ENCODE measurements at places on chromosomes 5 and 9.

DNA sequence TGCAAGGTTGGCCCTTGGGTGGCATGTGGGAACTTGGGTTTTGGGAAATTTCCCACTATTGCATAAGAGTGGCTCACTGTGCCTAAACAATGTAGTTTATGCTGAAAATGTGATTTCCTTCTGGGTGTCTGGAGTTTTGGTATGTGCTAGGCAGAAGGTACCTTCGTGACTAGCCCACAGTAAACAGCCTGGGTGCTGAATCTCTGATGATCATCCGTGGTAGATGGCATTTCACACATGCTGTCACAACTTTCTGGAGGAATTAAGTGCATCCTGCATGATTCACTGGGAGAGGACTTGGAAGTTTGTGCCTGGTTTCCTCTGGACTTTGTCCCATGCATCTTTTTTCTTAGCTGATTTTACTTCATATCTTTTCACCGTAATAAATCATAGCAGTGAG is 64.5 kb downstream of the LNPEP start:
- DNase-seq = no peak

DNA sequence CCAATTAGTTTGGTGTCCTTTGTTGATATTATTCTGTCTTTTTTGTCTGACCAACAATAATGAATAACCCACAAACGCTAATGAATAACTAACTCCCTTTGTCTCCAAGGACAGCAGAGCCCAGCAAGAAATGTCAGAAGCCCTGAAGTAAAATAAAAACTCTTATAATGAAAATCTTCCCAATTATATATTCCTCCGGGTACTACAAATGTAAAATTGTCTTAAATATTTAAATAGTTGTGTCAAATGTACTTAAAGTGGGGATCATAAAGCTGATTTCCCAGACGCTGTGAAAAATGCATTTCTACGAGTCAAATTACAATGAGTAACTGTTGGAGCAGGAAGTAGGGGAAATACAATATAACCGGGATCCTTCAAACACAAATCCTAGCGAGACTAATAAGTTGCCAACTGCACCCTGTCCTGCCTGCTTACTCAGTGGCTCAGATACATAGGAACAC is 22.3 kb downstream of the GLIS3 start:
- DNase-seq = no peak

DNA sequence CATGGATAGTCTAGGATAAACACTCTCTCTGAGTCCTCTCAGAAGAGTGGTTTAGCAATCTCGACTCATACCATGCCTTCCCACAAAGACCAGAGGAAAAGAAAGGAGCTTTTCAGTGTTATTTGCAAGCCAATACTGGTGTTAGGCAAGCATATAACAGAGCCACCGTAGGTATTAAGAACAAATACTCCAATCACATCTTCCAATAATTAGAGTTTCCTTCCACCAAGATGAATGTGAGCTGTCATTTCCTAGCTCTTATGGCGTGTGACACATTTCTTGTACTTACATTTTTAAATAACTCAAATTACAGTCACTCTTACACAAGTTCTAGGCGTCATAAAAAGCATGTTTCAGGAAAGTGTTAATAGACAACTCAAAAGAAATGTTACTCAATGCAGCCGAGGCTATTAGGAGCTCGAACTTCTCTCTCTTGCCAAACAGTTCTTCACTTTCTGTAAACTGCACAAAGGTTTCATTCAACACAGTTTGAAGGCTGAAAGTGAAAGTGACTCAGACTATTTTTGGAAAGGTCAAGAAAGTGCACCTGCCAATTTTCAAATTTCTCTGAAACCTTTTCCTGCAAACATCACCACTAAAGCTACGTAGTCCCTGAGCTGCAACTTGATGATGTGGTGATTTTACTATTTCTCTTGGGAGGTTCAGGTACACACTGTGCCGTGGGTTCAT is 153.8 kb downstream of the AUH start:
- DNase-seq = no peak

DNA sequence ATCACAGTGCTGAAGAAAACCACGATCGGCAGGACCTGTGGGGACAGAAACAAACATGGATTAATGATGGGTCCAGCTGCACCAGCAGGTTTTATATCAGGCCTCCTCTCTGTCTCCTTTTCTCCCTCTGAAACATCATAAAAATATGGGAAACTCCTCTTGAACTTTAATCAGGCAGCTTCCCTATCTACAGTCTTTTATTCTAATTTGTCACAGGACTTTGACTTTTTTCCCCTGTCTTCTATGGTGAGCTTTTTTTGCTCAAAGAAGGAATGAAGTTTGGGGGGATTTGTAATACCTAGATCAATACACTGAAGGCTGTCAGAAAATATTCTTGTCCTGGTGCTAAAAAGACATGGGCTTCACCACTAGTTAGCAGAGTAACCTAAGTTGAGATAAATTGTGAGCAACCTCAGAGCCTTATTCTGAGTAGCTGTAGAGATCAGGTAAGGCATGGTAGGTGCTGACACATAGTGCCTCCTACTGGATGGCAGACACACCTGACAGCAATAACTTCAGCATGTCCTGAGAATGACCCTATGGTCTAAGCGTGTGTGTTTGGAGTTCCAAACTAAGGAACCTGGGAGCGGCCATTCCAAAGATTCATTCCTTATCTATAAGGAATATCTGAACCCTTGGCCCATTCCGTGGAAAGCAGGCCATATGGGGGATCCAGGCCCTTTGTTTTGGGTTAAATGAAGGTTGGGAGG is 46.2 kb downstream of the SLC28A3 start:
- DNase-seq = no peak

DNA sequence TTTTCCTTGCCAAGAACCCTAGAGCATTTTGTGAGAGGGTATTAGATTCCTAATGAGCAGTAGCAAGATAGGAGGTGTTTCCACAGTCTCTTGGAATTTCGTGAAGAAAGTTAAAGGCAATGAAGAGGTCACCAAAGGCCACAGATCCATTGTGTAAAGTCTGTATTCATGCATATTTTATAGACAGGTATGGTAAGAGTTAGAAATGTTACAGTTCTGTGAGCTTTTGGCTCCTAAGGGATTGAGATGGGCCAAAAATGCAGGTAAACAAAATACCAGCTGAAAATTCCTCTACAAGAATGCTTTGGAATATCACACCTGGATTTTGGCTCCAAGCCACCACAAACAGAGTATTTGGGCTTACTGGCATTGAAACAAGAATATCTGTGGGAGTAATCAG is 47.4 kb upstream of the FST start:
- DNase-seq = no peak

DNA sequence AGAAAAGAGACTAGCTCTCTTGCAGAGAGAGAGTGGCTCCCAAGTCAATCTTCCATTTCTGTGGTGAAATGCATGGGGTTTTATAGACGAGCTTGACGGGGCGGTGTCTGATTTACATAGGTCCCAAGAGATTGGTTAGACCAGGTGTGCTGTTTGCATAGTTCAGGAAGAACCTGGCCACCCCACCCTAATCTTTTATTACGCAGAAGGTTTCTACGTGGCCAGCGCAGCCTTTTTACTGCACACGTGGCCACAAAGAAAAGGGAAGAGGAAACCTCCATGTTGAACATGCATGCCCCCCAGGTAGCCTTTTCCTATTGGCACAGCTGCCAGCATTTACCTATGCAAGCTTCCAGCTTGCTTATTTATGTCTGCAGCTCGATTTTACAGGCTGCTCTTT is 92.1 kb downstream of the CAVIN4 start:
- DNase-seq = peak; percentile 13

DNA sequence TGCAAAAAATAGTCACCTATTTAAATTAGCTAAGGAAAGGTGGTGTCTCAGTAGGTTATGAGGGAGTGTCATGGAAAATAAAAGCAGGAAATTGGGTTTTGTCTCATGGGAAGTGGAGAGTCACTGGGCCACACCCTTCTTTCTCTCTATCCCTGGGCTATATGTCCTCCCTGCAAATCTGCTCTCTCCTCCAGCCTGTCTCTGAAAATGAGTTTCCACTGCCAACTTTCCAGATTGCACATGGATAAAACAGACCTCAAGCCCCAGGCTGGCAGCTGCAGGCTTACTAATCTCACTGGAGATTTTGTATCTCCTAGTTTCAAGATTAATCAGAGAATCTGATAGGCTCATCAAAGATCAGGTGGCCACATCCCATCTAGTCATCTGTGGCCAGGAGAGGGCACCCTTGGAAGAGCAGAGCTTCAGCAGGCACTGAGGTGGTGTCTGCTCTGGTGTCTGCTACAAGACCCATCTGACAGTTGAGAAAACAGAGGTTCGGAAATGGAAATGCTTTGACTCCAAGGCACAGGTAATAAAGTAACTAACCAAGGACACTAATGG is 178.9 kb downstream of the MSX2 start:
- no peak for DNase-seq

DNA sequence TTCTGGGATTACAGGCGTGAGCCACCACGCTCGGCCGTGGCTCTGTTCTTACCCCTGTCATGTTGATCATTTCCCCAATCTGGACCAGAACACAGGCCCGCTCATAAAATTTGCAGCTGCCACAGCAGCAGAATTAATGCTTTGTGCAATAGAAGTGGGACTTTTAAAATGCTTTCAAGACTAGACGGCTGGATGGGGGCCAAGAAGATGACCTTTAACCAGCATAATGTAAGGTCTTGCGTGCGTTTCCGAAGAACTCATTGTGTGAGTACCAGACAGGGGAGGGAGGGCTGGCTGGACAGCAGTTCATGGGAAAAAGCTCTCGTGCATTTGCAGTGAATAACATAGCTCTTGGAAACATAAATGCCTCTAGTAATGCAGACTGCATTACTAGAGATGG is 3.5 kb upstream of the WDR38 start:
- DNase-seq = no peak

DNA sequence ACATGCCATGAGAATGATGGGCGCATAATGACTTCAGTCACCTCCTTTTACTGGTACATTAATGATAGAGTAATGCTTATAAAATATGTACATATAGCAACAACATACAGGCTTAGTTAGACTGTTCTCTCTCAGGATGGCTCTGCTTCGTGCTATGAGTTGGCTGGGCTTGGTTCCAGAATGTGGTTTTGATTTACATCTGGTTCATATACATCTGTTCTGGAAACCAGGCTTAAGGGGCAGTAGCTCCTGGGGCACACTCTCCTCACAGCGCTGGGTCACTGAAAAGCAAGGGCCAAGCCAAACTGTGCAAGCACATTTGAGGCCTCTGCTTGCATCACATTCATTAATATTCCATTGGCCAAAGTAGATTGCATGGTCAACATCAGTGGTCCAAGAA is 44.9 kb downstream of the PCSK1 start:
- DNase-seq = no peak

DNA sequence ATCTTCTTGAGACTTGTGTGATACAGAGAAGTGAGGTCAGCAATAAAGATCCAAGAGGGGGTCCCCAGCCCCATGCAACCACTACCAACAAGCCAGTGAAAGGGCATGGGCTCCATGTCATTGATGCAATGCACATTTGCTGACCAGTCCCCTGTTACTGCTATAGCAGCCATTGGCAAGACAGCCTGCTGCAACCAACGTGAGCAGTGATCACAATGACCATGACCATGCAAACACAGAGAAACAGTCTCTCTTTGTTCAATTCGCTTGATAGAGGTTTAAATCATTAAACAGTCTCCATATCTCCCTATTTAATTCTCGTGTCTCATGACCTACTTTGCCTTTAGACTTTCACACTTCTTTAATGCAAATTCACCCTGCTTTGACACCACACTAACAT is 30.0 kb upstream of the FOXB2 start:
- DNase-seq = no peak

GRCh38 chr5:125205601-125206225 is 459.3 kb upstream of the ZNF608 start:
- no peak for DNase-seq

GRCh38 chr5:150750469-150750868 is 8.3 kb downstream of the DCTN4 start:
- DNase-seq = no peak

- no peak for DNase-seq
These were observed 46.2 kb upstream of the NKD2 start for GRCh38 chr5:962386-962785.

- DNase-seq = no peak
These were observed 126.4 kb downstream of the RGS3 start for GRCh38 chr9:113589890-113590289.

- no peak for DNase-seq
These were observed 17.5 kb downstream of the GOLPH3 start for GRCh38 chr5:32156635-32157034.

DNA sequence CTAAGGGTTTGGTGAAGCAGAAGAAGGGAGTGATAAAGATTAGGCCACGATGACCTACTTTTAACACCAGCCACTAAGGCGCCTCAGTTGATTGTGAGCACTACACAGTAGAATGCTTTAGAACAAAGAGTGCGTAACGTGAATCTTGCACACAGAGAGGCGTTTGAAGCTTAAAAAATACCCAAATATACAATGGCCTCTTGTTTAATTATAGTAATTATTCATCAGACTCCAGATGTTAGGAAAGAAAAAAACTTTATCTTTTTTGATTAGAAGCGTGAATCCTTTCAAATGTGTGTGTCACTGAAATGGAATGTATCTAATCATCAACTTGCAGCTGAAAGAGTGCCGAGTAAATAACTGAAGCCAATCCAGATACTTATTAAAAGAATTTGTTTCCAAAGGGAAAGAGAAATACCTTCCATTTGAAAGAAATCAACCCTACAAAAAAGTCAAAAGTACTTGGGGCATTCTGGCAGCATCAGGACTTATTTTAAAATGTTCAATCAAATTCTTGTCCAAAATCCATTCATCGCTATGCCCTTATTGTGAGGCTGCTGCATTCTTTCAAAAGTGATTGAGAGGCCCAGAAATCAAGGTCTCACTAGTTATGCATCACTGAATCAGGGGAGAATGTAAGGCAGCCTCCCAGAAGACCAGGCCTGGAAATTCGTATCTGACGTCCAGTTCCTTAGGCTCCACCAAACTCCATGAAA is 337.5 kb downstream of the ZNF608 start:
- no peak for DNase-seq

GRCh38 chr9:113776194-113776593 is 99.9 kb upstream of the ZNF618 start:
- no peak for DNase-seq

GRCh38 chr5:139636975-139637408 is 11.2 kb upstream of the CXXC5 start:
- DNase-seq = no peak

GRCh38 chr9:20220286-20220685 is 402.0 kb downstream of the MLLT3 start:
- no peak for DNase-seq

DNA sequence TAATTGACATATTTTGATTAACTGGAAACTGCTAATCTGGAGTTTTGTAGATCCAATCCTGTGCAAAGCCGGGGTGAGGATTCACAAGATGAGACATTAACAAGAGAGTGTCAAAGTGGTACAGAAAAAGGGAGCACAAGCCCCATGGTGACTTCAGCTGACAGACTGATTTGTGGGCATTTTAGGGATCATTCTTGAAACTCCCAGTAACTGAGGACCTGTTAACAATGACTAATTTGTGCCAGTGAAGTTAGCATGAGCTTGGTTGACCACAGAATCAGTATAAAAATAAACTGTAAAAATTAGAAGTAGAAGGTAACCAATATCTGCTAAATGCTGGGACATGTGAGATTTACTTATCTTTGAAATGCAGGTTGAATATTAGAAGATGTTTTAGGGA is 1578.3 kb downstream of the EFNA5 start:
- no peak for DNase-seq
